ENCODE measurements at places on chromosomes 5 and 9.
A peak's percentile ranks its signal among the peaks of the same experiment; 100 is the strongest.

DNA sequence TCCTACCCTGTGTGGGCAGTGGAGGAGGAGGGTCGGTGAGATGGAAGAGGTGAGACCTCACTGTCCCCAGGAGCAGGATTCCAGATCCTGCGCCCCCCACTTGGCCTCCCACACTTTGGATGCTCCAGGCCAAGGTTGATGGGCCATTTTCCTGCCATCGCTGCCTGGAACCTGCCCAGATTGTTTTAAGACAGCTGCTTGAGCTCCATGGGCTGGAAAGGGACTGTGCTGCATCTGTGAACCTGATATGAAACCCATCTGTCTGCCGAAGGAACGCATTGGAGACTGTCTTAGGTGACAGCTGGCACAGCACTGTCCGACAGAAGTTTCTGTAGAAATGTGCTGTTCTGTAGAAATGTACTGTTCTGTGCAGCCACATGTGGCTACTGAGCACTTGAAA lies 72.7 kb upstream of the SLC25A48 start:
- no peak for DNase-seq

- DNase-seq, result peak; percentile 45
These were observed 19.2 kb downstream of the KCTD16 start for GRCh38 chr5:144189800-144190429.

- no peak for DNase-seq
These were observed 55.6 kb downstream of the S1PR3 start for GRCh38 chr9:89046832-89047231.

DNA sequence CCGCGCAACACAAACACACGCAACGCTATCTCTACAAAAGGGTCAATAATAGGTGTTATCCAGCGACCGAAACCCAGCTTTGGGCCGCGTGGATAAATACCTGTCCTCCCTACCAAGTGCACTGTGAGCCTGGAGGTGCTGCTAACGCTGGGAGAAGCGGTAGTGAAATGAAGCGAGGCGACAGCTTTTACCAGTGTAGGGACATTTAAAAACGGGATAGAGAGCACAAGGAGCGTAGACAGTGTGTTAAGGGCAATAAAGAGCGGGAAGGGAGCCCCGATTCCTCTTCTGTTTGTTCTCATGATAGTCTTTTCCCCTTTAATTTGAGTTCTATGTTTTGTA lies 421 bp upstream of the DEPDC1B start:
- no peak for DNase-seq

- DNase-seq, result no peak
These were observed 38.6 kb downstream of the GRAMD2B start for GRCh38 chr5:126461838-126462237.

GRCh38 chr5:178237431-178238312 lies 5.1 kb upstream of the PHYKPL start:
- DNase-seq, result no peak

- no peak for DNase-seq
These were observed 25.2 kb downstream of the RALGPS1 start for GRCh38 chr9:126939821-126940221.

GRCh38 chr9:93589688-93590087 lies 13.3 kb downstream of the PHF2 start:
- no peak for DNase-seq

DNA sequence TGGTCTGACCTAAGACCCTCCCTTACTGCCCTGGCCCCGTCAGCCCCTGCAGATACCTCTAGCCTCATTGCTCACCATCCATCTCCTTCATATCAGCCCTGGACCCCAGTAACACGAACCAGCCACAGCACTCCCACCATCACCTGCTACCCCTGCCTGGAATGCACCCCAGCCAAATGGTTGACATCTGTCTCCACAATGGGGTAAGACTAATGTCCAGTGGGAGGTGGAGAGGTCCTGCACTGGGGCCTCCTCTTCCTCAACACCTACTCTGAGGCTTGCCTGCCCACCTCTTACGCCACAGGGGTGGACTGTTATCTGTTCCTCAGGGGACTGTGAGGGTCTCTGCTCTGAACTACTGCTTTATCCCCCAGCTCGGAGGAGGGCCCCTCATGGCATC lies 12.1 kb downstream of the CSF2 start:
- DNase-seq, result no peak

DNA sequence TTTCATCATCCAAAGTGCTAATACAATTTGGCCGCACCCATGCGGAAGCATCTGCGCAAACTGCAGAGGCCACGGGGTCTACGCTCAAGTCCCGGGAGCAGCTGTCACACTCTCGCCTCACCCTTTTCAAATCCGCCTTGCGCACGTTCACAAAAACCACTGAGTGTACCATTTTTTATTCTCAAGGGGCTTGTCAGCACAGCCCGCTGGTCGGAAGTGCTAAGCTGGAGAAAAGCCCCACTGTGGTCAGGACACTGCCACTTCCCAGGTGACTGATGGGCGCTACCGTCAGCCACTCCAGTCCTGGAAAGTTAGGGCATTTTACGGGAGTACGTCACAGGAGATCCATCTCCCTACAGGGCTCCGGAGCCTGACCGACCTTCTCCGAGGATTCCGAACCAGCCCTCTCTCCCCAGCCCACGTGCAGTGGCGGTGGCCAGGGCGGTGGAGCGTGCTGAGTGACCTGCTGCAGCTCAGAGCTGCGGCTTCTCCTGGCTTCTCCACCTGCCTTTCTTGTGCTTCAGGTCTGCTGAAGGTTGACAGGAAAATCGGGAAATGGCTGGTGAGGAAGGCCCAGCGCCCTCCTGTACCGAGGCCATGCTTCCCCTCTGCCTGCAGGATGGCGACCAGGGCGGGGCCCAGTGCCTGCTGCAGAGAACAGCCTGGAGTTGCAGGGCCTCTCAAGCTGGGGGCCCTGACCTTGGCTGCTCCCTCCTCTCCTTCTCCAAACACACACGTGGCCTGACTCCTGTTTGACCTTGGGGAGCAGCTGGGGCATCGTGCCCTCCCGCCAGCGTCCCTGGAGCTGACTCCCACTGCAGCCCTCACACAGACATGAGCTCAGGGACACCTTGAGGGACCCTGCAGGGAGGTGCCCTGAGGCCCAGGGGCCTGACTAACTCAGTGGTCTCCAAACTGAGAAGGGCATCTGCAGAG lies 14.3 kb downstream of the RASGEF1C start:
- DNase-seq, result no peak

- no peak for DNase-seq
These were observed 10.2 kb upstream of the NFIB start for GRCh38 chr9:14323985-14324650.

DNA sequence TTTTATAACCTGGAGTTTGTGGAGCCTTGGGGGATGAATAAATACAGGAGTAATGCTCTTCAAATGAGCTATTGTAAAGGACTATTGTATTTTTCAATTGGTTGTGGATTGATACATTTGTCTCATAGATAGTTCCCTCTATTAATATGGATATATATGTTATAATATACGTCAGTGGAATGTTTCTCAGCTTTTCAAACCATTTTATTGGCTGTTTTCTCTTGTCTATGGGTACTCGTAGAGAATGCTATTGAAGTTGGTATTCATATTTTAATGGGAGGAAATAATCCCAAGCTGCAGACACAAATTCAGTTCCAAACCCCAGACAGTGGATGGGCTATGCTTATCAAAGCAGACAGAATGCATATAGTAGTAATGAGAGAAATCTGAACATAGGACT lies 181.8 kb upstream of the DAB2 start:
- no peak for DNase-seq

- DNase-seq, result no peak
These were observed 45.7 kb upstream of the IRX2 start for GRCh38 chr5:2797160-2797559.

- no peak for DNase-seq
These were observed 298.1 kb downstream of the CETN3 start for GRCh38 chr5:90111364-90112032.

DNA sequence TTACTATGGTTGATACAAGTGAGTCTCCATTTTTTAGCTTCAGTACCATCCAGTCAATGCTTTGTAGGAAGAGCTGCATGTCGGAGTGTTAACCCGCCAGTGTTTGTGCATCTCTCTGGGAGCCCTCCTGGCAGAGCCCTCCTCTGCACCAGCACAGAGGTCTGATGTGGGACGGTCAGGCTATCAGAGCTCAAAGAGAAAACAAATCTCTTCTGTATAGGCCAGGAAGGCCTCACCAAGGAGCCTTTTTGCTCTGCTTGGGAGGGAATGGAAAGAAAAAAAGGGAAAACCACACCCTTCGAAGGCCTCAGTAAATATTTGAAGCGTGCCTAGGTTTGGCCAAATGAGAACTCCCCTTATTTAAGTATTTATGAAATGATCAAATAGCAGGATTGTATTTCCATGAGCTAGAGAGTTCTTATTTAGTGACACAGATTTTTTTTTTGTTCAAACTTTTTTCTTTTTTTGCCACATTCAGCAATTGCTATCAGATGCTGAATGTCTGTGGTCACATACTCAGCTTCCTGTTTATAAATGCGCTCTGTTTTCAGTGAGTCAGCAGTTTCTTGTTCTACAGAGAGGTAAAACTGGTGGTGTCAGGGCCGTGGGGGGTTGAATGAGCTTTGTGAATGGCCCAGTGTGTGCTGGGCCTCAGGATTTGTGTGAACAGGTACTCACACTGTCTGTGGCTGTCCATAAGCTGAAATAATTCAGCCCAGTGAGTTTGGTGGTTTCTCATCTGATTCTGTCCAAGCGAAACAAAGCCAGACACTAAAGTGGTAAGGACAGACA lies 226.6 kb downstream of the SNX18 start:
- no peak for DNase-seq

DNA sequence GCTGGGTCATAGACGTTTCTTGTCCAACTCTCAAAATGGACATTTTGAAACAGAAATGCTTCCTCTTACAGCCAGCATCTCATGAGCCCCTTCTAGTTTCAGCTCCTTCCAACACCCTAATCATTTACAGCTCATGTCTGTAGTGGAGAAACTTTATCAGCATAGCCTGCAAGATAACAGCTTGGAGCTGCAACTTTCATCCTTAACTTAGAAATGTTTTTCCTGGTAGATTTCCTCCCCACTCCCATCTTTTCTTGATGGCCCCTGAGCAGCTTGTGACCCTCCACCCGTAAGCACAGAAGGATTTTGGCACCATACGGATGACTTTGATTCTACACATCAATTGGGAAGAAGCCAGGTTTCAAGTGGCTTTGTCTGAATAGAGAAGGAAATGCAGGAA lies 53.5 kb upstream of the TGFBR1 start:
- DNase-seq, result no peak

DNA sequence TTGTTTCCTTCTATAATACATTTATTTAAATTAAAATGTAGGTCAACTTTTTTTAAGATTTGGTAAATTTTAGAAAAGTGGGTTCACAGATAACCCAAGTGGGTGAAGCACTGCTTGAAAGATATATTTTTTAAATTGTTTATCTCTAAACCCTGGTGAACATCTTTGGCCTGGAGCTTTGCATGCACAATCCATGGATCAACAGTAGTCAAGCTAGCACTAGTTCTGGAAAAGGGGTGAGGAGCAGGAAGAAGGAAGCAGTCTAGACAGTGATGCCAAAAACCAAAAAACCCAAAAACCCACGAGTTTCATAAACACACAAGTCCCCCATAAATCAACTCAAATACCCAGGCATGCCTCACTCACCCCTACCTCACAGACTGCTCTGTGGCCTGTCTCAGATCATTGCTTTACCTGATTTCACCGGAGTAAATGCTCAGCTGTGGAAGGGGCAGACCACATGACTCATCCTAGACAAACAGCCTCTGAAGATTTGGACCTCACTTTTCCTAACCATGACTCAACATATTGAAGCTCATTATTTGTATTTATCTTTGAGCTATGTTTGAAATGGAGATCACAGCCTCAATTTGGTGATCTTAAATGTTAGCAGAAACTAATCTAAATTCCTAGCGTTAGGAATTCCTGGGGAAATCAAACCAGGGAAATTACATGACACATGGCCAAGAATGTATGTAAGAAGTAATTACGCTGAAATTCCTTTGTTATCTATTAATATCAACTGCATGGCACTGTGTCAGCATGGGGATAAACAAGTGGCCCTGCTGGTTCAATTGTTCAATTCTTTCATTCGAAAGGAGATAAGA lies 149.6 kb downstream of the ZNF608 start:
- DNase-seq, result no peak

- DNase-seq, result no peak
These were observed 50.3 kb upstream of the C5orf58 start for GRCh38 chr5:170182491-170182890.

- no peak for DNase-seq
These were observed 379 bp upstream of the EGFLAM start for GRCh38 chr5:38258042-38258318.

GRCh38 chr9:76445976-76446375 lies 13.0 kb upstream of the GCNT1 start:
- DNase-seq, result no peak

DNA sequence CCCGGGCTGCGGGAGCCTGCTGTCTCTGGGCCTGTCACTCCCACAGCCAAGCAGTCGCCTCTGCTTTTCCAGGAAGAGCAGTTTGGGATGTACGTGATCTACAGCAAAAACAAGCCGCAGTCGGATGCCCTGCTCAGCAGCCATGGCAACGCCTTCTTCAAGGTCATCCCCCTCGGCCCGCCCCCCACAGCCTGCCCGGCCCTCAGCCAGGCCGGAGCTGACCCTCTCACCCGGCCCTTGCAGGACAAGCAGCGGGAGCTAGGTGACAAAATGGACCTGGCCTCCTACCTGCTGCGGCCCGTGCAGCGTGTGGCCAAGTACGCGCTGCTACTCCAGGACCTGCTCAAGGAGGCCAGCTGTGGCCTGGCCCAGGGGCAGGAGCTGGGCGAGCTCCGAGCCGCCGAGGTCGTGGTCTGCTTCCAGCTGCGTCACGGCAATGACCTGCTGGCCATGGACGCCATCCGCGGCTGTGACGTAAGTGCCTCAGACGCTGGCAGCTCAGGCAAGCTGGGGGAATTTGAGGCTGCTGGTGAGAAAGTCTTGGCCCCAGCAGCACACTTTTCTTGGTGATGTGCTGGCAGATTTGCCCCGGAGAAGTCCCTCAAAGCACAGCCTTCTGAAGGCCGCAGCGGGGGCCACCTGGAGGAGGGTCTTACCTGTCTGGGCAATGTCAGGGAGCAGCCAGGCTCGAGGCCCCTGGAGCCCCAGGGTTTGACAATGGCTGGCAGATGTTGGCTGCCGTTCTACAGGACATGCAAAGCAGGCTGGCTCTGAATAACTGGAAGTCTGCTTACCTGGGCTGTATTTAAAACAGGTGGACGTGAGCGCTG lies 20.1 kb upstream of the LRRC14B start:
- DNase-seq, result no peak

Measured in effector CD8-positive, alpha-beta T cell (primary cell).